ENCODE measurements at places on chromosomes 11 and 22. TPM values are rescaled to one million over a fixed set of nuclear protein-coding genes. Genes with fewer than 3 reads are reported as not detected.

OR2AT4 gene
- polyA plus RNA-seq, result not detected

RIBC2 gene
- polyA plus RNA-seq, result 7.4 TPM

RPL3 gene
- 3,142 TPM for polyA plus RNA-seq

MPZL3 gene
- polyA plus RNA-seq, result 5.4 TPM

RAG2 gene
- 1.00 TPM for polyA plus RNA-seq

FGF4 gene
- polyA plus RNA-seq, result not detected

ARVCF gene
- polyA plus RNA-seq, result 18.0 TPM

CHRDL2 gene
- 0.46 TPM for polyA plus RNA-seq

RNF215 gene
- 18.3 TPM for polyA plus RNA-seq
